ENCODE measurements at places on chromosomes 12 and 14. TPM values are rescaled to one million over a fixed set of nuclear protein-coding genes. Genes with fewer than 3 reads are reported as not detected.

DNA sequence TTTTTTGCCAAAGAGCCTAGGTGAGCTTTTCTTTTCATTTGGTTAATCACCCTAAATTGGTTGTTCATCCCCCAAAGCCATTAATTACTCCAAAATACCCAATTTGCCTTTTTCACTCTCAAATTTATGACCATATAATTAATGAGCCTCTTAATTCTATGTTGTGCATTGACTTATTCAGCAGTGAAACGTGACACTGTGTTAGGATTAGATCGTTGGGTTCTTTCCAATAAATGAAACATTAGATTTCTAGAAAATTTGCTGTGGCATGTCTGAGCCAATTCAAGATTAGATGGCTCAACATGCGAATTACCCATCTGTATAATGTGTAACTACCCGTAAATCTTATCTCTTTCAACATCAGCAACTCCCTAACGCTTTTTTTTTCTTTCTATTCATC lies 273.4 kb downstream of the BMP4 start:
- no peak for DNase-seq

DNA sequence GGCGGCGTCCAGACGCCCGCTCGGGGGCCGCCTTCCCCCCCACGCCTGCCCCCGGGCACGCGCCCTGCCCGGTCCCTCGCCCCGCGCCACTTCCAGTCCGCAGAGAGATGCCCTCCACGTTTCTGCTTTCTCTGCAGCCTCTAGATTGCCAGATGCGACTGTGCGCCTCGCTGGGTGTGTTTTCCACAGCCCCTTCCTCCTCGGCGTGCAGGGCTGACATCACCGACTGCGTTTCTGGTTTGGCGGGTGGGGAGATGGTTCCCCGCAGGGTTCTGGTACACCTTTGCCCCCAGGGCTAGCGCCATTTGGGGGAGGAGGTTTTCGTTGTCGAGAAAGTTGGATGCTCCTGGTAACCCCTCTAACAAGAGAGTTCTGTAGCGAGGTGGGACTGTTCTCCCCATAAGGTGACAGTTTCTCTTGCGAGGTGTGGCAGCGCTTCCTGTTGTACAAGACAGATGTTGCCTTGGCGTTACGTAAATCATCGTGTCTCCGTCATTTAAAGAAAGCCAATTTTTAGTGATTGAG lies 1.5 kb downstream of the CALM1 start:
- no peak for DNase-seq

GRCh38 chr12:16515666-16516065 lies 90.3 kb downstream of the LMO3 start:
- DNase-seq: no peak

DNA sequence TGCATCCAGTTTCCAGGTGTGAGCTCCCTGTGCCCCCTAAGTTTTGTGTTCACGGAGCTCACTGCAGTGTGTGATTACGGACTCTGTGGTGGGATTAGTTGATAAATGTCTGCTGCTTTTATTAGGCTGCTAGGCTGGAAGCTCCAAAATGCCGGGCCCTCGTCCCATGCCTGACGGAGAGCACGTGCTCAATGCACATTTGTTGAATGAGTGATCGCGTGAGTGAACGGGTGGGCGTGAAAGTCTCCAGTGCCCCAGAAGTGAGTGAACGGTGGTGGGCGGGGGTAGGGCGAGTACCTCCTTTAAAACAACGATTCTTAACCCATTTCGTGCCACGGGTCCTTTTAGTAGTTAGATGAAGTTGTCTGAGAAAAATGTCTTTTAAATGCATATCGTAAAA lies 175.5 kb downstream of the AACS start:
- no peak for DNase-seq

- no peak for DNase-seq
Observed at GRCh38 chr12:23556661-23557060, 392.8 kb downstream of the SOX5 start.

Gene ACSS3
- 16.5 TPM for total RNA-seq

Gene NIN
- total RNA-seq: 37.4 TPM

Gene LRP1-AS
- total RNA-seq: not detected

Gene AKAP3
- total RNA-seq: 3.3 TPM
